ENCODE measurements at places on chromosomes 4 and X.

GRCh38 chr4:82458729-82459128 is 28.3 kb downstream of the ENOPH1 start:
- DNase-seq = no peak

DNA sequence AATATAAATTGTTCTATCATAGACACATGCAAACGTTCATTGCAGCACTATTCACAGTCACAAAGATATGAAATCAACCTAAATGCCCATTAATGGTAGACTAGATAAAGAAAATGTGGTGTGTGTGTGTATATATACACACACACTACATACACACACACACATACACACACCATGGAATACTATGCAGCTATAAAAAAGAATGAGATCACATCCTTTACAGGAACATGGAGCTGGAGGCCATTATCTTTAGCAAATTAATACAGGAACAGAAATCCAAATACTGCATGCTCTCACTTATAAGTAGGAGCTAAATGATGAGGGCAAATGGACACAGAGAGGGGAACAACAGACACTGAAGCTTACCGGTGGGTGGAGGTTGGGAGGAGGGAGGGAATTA is 65.2 kb downstream of the MTHFD2L start:
- no peak for DNase-seq

- no peak for DNase-seq
These were observed 169.6 kb downstream of the RAPGEF2 start for GRCh38 chr4:159272273-159273140.

- no peak for DNase-seq
These were observed 266.1 kb upstream of the ANXA10 start for GRCh38 chr4:167826281-167826680.

GRCh38 chr4:173436149-173436579 is 37.2 kb upstream of the SCRG1 start:
- no peak for DNase-seq

DNA sequence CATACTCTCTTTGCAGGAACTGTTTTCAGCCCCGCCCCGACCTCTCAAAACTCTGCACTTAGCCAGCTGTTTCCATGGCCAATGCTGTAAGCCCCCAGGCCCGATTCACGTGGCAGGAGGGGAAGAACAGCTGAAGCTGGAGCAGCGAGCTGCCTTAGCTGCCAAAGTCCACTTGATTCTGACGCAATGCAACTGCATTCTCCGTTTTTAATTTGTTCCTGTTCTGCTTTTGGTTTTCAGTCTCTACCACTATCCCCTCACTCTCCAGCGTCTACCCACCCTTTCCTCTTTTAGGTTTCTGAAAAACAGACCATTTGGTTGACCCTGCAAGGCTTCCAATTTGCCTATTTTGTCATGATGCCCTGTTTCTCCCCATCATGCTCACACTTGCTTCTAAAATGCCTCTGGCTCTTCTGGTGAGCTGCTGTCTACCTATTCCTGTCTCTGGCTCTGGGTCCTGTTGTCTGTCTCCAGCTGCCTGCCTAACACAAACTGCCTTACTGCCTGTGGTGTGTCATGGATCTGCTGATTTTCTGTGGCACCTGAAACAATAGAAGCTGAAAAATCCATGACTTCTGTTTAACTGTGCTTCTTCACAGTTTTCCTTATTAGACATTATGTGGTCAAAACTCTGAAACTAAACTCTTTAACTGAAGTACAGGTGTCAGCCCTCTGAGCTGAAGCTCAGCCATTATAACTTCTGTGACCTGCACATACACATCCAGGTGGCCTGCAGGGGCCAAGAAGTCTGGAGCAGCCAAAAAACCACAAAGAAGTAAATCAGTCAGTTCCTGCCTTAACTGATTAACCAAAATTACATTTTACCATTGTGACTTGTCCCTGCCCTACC is 160.5 kb upstream of the AGTR2 start:
- DNase-seq = peak; percentile 69

GRCh38 chr4:10750714-10751113 is 66.1 kb upstream of the CLNK start:
- no peak for DNase-seq

- DNase-seq = no peak
These were observed 182.5 kb upstream of the INTU start for GRCh38 chr4:127450276-127450675.

GRCh38 chr4:160009656-160010493 is 907.0 kb downstream of the RAPGEF2 start:
- DNase-seq = no peak

GRCh38 chr4:168489616-168490015 is 7.2 kb upstream of the PALLD start:
- no peak for DNase-seq

DNA sequence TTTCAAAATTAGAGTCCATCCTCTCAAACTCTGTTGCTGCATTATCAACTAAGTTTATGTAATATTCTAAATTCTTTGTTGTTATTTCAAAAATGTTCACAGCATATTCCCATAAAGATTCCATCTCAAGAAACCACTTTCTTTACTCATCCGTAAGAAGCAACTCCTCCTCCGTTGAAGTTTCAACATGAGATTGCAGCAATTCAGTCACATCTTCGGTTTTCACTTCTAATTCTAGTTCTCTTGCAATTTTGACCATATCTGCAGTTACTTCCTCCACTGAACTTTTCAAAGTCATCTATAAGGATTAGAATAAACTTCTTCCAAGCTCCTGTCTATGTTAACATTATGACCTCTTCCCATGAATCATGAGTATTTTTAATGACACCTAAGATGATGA is 216.6 kb upstream of the SLC7A11 start:
- no peak for DNase-seq

- DNase-seq = no peak
These were observed 247.3 kb downstream of the SPATA18 start for GRCh38 chr4:52298444-52298843.

DNA sequence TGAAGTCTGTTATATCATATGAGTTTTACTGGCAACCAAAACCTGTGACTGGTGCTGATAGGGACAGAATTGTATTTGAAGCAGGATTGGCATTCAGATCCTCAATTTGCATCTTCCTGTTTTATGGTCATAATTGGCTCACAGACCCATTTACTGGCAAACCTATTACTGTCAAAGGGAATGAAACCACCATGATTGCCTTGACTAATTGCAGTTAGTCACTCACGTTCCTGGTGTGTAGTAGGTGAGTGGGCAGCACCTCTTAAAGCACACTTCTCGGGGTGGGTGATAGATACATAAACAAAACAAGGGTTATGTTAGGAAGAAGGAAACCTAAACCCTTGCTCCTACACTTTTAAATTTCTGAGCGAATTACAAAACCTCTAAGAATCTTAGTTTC is 81.0 kb downstream of the PPEF2 start:
- no peak for DNase-seq

- peak; percentile 47 for DNase-seq
These were observed 32.3 kb upstream of the ZFX start for GRCh38 chrX:24117258-24117657.

GRCh38 chr4:94399721-94400120 is 52.0 kb upstream of the PDLIM5 start:
- DNase-seq = no peak

DNA sequence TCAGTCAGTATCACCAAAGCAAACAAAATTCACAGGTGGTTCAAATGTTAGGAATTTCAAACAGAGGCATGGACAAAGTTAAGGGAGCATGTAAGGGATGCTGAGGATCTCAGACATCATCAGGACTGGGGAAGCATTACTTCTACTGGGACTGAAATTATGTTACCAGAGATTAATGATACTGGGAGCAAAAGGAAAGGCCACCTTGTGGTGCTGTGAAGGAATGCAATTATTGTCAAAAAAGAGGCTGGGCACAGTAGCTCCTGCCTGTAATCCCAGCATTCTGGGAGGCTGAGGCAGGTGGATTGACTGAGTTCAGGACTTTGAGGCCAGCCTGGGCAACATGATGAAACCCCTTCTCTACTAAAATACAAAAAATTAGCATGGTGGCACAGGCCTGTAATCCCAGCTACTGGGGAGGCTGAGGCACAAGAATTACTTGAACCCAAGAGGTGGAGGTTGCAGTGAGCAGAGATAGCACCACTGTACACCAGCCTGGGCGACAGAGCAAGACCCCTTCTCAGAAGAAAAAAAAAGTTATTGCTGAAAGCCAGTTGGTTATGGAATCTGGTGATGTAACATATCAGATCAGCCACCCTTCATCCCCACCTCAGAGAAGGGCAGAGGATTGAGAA is 954.3 kb downstream of the PCDH7 start:
- DNase-seq = no peak

DNA sequence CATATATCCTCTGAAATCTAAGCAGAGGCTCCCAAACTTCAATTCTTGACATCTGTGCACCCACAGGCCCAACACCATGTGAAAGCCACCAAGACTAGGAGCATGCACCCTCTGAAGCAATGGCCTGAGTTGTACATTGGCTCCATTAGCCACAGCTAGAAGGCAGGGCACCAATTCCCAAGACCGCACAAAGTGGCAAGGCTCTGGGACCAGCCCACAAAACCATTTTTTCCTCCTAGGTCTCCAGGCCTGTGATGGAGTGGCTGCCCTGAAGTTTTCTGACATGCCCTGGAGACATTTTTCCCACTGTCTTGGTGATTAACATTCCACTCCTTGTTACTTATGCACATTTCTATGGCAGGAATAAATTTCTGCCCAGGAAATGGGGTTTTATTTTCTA is 232.2 kb upstream of the GRID2 start:
- DNase-seq = no peak

- DNase-seq = no peak
These were observed 107.6 kb downstream of the GASK1B start for GRCh38 chr4:158065176-158065575.

GRCh38 chrX:56026815-56027214 is 205.3 kb upstream of the KLF8 start:
- no peak for DNase-seq

DNA sequence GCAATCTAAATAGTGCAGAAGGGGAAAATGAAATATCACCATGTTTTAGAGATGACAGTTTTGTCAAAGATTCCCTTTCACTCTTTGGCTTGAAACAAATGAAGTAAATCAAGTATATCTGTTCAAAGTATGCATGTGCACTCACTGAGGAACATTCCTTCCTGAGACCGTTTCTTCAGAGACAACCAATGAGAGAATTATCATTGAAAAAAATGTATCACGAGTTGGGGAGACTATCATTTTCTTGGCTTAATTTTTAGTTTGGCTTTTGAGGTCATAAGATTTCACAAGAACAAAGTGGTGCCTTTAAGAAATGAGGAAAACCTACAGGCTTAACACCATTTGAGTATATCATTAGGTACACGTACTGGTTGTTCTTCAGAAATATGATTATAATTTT is 56.3 kb downstream of the PCDH7 start:
- no peak for DNase-seq

- DNase-seq = no peak
These were observed 166.8 kb upstream of the MAMLD1 start for GRCh38 chrX:150196285-150196684.

- DNase-seq = no peak
These were observed 35.1 kb downstream of the NELFA start for GRCh38 chr4:1973661-1974060.

- DNase-seq = no peak
These were observed 30.9 kb downstream of the CAMK2D start for GRCh38 chr4:113730467-113731216.

- DNase-seq = no peak
These were observed 192.2 kb downstream of the KCTD8 start for GRCh38 chr4:44256414-44256813.

DNA sequence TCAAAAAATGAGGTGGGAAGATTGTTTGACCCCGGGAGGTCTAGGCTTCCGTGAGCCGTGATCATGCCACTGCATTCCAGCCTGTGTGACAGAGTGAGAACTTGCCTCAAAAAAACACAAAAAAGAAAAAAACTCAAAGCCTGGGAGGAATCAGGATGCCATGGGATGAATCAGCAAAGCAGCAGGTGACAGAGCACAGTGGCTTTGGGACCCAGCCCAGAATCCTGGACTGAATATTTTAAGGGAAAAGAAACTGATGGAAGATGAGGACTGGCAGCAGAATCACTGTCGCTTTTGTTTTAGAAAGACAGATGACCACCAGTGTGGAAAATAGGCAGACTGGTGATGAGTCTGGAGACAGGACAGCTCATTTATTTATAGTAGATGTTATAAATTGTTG is 16.6 kb downstream of the S100G start:
- no peak for DNase-seq

- DNase-seq = no peak
These were observed 51.8 kb upstream of the ARX start for GRCh38 chrX:25067271-25068172.

- no peak for DNase-seq
These were observed 2253.2 kb upstream of the TENM3 start for GRCh38 chr4:179989975-179990374.

DNA sequence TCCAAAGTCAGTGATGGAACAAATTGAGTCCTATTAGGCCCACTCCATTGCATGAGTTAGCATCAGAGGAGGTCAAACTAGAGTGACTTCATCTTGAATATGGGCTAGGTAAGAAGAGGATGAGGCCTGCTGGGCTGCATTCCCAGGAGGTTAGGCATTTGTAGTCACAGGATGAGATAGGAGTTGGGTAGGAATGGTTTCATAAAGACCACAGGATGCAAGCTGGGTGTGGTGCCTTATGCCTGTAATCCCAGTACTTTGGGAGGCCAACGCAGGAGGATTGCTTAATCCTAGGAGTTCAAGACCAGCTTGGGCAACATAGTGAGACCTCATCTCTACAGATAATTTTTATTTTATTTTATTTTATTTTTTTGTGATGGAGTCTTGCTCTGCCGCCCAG is 26.8 kb downstream of the PDGFRA start:
- DNase-seq = no peak

DNA sequence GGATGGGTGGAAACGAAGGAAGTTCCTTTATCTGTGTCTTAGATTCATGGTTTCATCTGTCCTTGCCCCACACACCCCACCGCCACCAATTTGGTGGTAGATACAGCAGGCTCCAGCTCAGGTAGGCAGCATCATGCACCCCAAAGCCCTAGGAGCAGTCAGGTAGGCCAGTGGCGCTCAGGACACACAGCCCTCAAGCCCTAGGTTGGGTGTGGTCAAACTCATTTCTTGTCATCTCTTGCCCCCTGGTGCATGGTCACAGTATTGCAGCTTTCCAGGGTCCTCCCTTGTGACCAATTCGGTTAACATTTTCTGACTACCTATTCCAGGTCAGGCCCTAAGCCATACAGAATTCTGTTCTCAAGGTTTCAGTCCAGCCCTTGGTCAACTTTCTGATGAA is 14.5 kb upstream of the PRRG3 start:
- peak; percentile 54 for DNase-seq

- no peak for DNase-seq
These were observed 477.0 kb downstream of the GBA3 start for GRCh38 chr4:23169608-23170311.

Data from right lobe of liver (tissue), 6 donors.